HEK293T (cell line): ENCODE measurements at places on chromosomes 12 and 14.
A peak's percentile ranks its signal among the peaks of the same experiment; 100 is the strongest.

- no peak for DNase-seq
Observed at GRCh38 chr12:89752341-89752740, 43.7 kb upstream of the ATP2B1 start.

- peak; percentile 51 for DNase-seq
Observed at GRCh38 chr12:6828781-6829535, 751 bp downstream of the P3H3 start.

GRCh38 chr14:101288436-101289229 lies 272.7 kb upstream of the DIO3 start:
- DNase-seq: no peak

DNA sequence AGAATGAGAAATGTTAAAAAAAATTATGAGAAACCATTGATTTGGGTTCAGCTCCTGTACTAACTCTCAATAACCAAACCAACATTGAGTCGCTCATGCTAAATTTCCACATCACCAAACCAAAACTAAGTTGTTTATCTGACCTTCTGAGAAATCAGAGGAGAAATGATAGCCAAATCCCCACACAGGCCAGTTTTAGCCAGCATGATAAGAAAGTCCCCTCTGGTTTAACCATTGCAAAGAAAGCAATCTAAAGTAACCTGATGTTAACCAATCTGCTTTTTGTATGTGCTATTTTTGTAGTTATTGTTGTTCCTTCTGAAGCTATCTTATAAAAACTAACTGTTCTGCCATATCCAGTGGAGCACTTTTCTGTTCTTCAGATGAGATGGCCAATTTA lies 599.7 kb downstream of the SLC16A7 start:
- DNase-seq: no peak

DNA sequence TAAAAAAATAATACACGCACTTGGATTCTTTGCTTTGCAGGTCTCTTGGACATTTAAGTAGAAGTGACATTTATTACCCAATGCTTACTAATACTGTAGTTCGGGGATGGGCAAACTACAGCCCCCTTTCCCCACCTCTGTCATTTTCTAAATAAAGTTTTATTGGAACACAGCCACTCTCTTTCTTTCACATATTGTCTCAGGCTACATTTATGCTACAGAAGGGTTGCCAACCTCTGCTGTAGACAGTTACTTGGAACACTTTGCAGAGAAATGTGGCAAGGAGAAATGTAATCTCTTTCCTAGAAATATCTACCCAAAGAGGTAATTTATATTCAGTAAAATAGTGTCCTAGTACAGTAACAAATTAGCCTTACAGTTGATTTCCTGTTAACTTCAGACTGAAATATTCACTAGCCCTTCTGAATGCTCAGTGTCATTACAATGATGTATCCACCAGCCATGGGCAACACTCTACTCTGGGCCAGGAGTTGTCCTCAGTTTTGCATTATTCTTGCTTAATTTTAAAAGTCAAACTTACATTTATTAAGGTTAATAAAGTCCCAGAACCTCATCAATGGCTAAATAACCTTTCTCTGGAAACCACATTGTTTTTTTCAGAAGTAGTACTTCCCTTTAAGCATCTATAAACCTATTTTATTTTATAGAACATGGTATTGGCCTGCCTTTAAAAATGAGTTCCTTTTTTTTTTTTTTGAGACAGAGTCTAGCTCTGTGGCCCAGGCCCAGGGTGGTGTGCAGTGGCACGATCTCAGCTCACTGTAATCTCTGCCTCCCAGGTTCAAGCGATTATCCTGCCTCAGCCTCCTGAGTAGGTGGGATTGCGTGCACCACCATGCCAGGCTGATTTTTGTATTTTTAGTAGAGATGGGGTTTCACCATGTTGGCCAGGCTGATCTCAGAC lies 269.6 kb upstream of the AMIGO2 start:
- DNase-seq: no peak

DNA sequence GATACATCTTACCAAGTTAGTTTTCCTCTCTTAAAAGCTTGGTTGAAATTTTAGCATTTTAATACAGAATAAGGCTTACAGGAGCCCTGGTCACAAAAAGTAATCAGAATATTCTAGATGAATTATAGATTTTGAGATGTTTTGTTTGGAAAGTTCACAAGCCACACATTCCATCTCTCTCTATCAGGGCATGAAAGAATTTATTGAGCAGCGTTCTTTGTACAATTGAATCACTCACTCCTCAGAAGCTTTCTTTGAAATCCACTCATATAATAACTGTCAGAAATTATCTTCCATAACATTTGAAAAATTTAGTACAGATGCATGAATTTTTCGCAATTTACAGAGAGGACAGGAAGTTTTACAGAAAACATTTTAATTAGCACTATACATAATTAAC lies 938.6 kb upstream of the MDGA2 start:
- no peak for DNase-seq

GRCh38 chr12:4450551-4451112 lies 5.0 kb upstream of the FGF6 start:
- DNase-seq: no peak

- DNase-seq: no peak
Observed at GRCh38 chr12:52270541-52271070, 3.8 kb upstream of the KRT86 start.

DNA sequence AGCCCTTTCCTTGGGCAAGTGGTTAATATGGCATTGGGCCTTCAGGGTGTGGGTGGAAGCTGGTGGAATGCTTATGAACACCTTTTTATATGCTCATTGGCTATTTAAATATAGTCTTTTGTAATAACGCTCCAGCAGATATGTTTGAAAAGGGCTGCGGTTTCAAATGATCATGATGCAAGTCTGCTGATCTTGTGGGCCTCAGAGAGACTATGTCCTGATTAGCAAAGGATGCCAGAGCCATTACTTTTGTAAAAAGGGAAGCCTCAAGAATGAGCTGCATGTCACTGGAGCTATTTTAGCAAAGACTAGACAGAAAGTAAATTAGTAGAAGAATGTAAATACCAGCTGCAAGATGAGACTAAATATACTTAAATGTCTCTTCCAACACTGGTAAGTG lies 200.5 kb downstream of the GXYLT1 start:
- no peak for DNase-seq

GRCh38 chr14:47389535-47389934 lies 285.9 kb downstream of the MDGA2 start:
- peak; percentile 13 for DNase-seq

- no peak for DNase-seq
Observed at GRCh38 chr12:127496255-127496654, 770.7 kb upstream of the TMEM132C start.

DNA sequence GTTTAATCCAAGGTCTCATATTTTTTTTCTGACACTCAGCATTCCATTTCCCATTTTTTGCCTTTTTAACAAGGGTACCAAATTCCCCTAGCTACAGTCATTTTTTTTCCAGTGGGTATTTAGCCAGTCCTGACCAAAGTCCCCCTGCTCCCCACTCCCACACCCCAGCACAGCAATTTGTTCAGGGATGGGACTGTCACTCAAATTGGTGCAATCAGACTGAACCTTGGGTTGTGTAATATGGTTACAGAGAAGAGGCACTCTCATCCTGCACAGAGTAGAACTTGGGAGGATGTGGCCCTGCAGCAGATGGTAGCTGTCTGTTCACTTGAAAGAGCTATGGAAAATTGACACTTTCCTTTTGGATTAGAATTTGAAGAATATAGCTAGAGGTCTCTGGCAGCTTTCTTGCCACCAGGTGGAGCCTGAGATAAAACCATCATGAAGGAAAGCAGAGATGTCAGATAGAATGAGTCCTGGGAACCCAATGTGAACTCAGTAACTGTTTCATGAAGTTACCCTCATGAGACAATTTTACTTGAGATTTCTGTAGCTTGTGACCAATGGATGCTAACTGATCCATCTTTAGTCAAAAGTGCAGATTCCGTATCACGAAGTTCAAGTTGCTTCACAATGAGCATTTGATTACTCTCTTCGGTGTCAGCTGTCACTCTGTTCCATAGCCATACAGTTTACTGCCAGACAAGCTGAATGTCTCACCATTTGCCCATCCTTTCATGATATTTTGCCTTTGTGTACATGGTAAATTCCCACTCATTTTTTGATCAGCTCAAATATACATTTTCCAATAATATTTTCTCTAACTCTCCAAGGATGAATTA lies 394.0 kb upstream of the SYT1 start:
- DNase-seq: peak; percentile 30

DNA sequence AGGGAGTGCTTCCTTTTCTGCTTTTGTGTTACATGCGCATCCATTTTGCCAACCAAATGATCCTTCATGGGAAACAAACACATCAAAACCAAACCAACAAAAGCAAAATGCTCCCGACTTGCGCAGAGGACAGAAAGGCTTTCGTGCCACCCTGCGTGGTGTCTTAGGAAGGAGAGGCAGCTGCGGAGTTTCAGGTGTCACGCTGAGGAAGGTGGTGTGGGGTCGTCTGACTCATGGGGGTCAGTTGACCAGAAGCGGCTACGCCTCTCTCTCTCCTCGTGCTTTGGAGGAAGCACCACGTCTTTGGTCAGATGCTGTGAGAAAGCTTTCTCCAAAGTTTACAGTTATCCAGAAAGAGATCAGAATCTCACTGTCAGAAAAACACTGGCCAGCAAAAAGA lies 7.9 kb downstream of the EMP1 start:
- DNase-seq: no peak

DNA sequence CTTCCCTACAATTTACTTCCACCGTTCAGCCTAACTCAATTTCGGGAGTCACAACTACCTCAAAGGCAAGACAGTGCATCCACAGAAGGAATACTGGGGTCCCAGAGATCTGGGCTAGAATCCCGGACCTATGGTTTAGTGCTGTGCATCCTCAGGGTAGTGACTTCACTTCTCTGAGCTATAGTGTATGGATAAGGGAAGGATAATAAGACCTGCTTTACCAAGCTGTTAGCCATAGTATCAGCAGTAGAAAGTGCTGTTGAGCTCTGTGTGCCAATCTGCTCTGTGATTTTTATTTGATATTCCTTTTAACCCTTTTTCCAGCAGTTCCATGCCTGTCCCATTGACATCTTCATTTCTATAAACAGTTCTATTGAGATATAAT lies 1044.3 kb downstream of the BCL11B start:
- no peak for DNase-seq

DNA sequence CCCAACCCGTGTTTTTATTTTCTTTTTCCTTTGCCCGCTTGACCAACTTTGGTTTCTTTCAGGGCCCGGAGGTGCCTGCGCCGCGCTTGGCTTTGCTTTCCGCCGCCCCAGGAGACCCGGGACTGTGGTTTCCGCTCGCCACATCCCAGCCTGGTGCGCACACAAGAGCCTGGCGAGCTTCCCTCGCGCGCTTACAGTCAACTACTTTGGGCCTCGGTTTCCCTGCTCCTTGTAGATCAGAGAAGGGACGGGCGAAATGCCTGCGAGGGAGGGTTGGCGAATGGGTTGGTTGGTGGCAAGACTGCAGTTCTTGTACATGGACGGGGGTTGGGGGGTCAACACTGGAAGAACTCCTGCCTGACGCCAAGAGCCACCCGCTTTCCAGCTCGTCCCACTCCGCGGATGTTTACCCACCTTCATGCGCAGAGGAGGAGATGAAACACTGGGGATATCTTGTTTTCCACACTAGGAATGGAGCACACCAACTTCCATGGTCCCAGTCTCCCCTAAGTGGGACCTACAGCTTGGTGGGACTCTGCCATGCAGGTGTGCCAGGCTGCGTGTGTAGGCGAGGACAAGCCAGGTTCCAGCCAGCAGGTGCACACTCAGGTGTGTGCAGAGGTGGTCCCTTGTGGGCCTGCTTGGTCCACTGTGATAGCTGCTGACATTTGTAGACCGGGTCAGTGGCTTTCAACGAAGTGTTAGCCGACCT lies 16.6 kb upstream of the TBX3 start:
- DNase-seq: no peak

DNA sequence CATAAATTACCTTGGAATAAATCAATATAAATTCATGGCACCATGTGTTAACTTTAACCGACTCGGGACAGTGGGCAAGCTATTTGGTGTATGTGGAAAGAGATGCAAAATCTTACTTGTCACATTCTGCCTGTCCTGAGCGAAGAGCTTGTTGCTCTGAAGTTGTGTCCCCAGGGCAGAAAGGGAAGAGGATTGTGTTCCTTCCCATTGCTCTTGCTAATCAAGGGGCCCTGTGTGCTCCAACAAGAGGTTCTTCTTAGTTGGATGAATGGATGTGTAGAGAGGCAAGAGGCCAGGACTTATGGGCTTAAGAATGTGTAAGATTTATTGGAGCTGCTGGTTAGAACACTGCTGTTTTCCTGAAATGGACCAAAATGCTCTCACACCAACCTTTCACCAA lies 36.5 kb upstream of the FRS2 start:
- no peak for DNase-seq

GRCh38 chr12:18998343-18999261 lies 130.9 kb upstream of the PLEKHA5 start:
- no peak for DNase-seq

- DNase-seq: no peak
Observed at GRCh38 chr12:106750524-106750923, 24.0 kb upstream of the RIC8B start.
